GM20000 (cell line): ENCODE measurements at places on chromosomes 13 and 19.

- DNase-seq = peak; percentile 26
These were observed 145.6 kb downstream of the TNFRSF19 start for GRCh38 chr13:23715762-23716235.

GRCh38 chr19:35461060-35461459, 13.0 kb downstream of the FFAR2 start:
- DNase-seq = no peak

DNA sequence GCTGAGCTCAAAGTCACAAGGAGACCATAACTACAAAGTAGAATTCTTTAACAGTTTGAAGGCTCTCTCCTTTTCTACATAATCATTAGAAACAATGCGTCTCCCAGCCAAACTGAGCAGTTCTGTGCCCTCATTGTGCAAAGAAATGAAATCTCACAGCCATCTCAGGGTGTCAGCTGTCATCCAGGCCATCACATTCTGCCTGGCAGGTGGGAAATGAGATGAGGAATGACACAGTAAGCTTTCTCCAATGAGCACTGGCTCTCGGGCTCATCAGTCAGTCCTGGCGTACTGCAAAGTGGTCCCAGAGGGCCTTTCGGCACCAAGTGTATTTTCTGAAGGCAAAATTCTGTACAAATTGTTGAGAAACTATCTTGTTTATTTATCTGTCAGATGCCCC, 306.5 kb downstream of the KCTD12 start:
- no peak for DNase-seq

DNA sequence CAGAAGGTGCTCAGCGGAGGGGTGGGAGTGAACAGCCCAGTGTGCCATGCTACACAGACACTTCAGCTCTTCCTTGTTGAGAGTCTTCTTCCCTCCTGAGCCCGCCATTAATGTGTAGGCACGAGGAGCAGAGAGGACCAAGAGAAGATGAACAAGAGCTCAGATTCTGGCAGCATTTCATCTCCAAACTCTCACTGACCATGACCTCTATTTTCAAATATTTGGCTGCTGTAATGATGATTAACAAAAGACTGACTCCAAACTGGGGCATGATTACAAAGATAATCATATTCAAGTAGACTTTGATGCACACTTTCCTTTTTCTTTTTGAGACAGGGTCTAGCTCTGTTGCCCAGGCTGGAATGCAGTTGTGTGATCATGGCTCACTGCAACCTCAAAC, 236.5 kb downstream of the DCLK1 start:
- DNase-seq = no peak

- no peak for DNase-seq
These were observed 16.7 kb downstream of the ZIC2 start for GRCh38 chr13:99998261-99998660.

- DNase-seq = no peak
These were observed 23.4 kb upstream of the MBNL2 start for GRCh38 chr13:97198753-97199152.

DNA sequence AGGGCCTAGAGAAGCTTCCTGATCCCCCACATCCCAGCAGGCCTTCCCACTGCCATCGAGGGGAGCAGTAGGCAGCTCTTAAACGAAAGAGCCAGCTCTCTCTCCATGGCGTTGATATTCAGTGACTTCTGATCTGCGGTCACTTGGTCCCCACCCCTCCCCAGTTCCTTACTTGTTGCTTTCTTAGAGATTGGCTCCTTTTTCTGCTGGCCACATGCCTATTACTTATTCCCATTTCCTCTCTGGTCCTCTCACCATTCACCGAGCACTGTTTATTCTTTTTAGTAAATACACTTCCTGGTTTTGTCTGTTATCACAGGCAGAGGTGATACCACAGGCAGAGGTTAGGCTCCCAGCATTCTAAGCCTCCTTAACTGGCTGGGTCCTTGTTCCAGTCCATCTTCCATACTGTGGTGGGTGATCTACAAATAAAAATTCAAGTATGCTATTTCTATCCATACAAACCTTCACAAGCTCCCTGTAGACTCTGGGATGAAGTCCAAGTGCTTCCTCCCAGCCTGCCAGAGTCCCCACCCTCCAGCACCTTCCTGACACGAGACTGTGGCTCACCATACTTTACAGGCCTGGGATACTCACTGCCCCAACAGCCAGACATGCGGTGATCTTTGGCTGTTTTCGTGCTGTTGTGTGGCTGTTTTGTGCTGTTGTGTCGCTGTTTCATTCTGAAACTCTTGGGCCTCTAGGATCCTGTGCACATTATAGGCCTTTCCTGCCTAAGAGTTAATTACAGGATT, 315.9 kb downstream of the ATP8A2 start:
- no peak for DNase-seq

DNA sequence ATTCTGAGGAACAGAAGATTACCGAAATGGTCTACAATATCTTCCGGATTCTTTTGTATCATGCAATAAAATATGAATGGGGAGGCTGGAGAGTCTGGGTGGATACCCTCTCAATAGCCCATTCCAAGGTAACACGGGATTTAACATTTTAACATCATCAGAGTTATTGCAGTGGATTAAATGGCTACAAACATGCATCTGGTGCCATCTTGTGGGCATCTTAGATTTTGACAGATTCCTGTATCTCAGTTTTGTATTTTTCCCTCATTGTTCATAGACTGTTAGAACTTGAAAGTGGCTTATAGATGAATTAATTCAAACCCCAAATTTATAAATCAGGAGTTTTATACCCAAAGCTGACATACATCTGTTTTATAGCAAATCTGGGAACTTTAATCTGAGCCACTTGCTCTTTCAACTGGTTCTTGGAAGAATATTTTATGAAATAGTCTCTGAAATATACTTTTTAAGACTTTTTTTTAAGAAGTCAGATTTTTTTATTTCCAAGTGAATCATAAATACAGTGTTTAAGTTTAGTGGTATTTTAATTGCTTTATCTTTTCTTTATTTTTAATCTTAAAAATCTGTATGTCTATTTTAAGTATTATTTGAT, 215.2 kb downstream of the NBEA start:
- peak; percentile 29 for DNase-seq

DNA sequence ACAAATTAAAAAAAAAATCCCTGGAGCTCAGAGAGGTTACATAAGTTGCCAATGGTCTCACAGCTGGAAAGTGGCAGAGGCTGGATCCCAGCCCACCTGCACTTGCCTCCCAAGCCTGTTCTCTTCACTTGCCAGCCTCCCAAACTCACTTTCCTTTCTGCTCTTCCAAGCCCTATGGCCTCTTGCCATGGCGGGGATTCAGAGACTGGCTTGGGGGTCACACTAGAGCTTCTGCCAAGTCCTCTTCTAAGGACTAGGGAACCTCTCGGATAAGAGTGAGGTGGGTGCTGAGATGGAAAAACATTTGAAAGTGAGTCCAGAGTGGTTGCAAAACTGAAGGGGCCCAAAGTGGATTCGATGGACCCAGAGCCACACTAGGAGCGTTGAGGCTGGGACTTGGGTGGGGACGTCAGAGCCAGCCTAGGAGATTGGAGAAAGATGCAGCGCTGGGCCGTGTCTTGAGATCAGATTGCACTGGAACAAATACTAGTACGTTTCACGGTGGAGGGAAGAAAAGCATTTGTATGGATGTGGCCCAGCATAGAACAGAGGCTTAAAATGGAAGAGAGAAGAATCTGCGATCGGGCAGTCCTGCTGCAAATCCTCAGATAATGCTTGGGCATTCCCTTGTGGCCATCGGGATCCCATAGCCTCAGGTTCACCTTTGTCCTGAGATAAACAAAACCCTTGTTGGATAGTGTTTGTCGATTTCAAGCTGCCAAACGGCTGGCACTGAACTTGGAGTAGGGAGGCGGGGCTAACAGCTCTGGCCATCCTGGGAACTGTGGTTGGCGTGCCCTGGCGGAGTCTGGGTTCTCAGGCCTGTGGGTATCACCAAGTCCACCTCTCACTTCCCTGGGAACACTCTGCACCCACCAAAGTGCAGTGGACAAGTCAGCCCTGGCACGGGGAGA, 84.8 kb downstream of the ING1 start:
- DNase-seq = no peak

DNA sequence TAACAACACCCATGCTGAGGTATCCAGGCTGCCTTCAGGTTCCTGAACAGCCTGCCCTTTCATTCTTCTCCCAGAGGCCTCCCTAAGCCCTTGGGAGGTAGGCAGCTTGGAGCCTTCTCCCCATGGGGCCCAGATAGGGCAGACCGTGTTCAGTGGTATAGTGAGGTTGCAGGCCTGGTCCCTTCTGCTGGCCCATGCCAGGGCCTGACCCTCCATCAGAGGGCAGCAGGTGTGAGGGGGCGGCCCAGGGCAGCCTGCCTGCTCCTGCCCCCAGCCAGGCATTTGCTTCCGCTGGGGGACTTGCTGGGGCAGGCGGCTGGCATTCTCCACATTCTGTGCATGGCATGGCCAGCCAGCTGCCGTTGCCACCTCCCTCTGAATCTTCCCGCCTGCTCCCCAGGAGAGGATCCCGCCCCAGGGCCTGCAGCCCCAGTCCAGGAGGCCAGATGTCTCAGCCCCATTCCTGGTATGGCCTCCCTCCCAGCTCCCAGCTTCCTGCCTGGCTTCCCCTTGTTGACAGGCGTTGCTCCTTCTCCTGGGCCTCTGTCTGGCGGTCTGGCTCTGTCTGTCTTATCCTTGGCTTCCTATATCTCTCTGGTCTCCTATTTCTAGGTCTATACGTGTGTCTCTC, 8.9 kb downstream of the CIC start:
- no peak for DNase-seq

DNA sequence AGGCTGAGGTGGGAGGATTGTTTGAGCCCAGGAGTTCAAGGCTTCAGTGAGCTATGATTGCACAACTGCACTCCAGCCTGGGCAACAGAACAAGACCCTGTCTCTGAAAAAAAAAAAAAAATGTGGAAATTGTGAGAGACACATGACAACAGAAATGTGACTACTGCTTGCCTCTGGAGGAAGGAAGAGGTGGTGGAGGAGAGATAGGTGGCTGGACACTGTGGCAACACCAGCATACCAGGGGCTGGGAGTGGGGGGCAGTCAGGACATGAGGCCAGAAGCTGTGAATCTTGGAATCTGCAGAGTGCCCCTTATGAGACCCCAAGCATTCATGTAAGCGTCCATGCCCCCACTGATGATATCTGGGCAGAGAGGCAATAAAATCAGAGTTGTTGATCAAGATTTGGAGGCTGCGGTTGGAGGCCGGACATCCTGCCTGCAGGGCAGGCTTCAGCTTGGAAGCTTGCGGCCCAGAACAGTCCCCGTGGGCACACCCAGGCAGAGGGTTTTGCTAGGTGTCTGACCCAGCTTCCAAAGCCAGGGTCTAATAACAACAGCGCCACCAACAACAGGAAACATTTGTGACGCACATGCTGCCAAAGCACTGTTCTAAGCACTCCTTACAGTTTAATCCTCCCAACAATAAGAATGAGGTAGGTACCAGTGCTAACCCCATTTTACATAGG, 16.9 kb downstream of the FAM187B start:
- no peak for DNase-seq

- DNase-seq = no peak
These were observed 885 bp upstream of the ZNF536 start for GRCh38 chr19:30371161-30371836.

DNA sequence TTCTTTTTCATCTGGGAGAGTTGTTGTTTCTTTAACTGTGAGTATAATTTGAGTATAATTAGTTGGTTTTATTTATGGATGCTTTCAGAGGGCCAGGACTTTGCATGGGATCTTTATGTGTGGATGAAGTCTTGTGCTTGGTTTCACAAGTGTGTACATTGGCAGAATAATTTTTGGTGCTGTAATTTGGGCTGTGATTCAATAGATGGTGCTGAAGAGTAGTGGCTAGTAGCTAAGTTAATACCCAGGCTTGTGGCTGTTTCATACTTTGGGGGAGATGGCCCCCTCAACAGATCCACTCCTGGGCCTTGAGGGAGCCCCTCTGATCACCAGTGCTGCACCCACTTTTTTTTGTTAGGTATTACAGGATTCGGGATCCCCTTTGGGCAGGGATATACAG, 1142.4 kb downstream of the SLITRK1 start:
- DNase-seq = no peak

GRCh38 chr19:51158474-51159129, 16.5 kb downstream of the SIGLEC7 start:
- peak; percentile 67 for DNase-seq

GRCh38 chr13:38264363-38265131, 85.1 kb upstream of the UFM1 start:
- no peak for DNase-seq

DNA sequence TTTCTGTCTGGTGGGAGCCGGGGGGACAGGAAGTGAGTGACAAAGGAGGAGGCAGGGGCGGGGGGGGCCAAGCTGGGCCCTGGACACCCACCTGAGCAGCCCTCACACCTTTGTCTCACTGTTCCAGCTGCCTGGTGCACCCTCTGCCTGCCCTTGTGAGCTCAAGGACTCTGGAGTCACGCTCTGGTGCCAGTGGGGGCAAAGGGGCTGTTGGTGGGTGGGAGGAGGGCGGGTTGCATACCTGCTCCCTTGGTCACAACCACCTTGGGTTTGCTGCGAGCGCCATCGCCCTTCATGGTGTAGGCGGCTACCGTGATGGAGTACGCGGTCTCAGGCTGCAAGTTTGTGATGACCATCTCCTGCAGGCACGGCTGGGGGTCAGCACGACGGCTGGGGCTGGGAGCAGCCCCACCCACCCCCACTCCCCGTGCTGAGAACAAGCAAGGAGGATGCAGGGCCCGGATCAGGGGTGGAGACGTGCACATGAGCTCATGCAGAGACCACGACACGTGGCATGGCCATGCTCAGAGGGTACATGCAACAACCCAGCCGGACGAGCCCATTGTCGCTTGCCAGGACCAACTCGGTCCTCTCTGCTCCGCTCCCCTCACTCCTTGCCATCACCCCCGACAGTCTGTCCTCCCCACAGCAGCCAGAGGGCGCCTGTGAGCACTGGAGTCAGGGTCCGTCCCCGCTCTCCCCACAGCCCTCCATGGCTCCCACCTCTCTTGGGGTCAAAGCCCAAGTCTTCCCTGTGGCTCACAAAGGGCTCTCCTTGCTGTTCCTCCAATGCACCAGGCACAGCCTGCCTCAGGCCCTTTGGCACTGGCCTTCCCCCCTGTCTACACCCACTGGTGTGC, 114.9 kb downstream of the PTPRS start:
- no peak for DNase-seq

GRCh38 chr13:79404985-79405384, 1.1 kb downstream of the RBM26 start:
- peak; percentile 34 for DNase-seq

DNA sequence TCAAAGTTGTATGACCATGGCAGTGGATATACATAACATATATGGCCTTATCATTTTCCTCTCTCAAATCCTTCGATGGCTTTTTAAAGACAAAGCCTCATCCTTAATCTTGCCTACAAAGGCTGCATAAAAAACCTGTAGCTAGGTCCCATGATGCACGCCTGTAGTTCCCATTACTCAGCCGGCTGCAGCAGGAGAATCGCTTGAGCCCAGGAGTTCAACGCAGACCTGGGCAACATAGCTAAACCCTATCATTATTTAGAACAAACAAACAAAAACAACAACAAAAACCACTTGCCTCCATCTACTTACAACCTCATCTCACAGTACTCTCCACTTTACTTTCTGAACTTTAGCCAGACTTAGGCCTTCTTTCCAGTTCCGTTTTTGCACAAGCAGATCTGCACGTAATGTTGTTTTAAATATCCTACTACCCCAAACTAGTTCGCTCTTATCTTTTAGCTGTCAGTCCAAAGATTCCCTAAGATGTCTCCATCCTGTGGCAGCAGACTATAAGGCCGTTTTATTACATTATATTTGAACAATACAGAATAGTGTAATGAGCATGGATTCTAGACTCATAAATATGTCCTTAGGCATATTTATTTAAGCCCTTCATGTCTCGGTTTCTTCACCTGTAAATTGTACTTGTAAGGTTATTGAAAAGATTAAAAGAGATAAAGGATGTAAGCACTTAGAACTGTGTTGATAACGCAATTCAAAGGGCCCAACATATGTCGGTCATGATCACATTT, 969 bp upstream of the POMP start:
- DNase-seq = peak; percentile 27

- DNase-seq = no peak
These were observed 1.3 kb upstream of the PTBP1 start for GRCh38 chr19:795691-796581.
